ENCODE measurements at places on chromosomes 7 and 10. TPM values are rescaled to one million over a fixed set of nuclear protein-coding genes. Genes with fewer than 3 reads are reported as not detected.

The FUOM gene
- polyA plus RNA-seq = 39.0 TPM

The ASIC3 gene
- 0.70 TPM for polyA plus RNA-seq

The GBX1 gene
- not detected for polyA plus RNA-seq

The RAMP3 gene
- not detected for polyA plus RNA-seq

The WNT8B gene
- not detected for polyA plus RNA-seq

The HOXA6 gene
- polyA plus RNA-seq = 10.0 TPM

The GRID2IP gene
- not detected for polyA plus RNA-seq

The STEAP2 gene
- 4.2 TPM for polyA plus RNA-seq

The CUZD1 gene
- polyA plus RNA-seq = 1.4 TPM

- no peak overlapping the region for H3K4me3 ChIP-seq
- H3K4me1 ChIP-seq = no peaks in the 10 kb centered on the region
- H3K27me3 ChIP-seq = no peaks in the 10 kb centered on the region
- H3K27ac ChIP-seq = no peak overlapping the region
- no peaks in the 10 kb centered on the region for H3K36me3 ChIP-seq
Measured at GRCh38 chr7:157729566-157729965, 392.8 kb downstream of the DNAJB6 start.

- H3K27ac ChIP-seq = no peak overlapping the region
- peaks cover 23% of the 10 kb centered on the region for H3K4me1 ChIP-seq
- H3K4me3 ChIP-seq = no peak overlapping the region
- H3K27me3 ChIP-seq = peaks cover 16% of the 10 kb centered on the region
- no peaks in the 10 kb centered on the region for H3K36me3 ChIP-seq
Measured at GRCh38 chr7:30894866-30895605, 16.6 kb upstream of the AQP1 start.

DNA sequence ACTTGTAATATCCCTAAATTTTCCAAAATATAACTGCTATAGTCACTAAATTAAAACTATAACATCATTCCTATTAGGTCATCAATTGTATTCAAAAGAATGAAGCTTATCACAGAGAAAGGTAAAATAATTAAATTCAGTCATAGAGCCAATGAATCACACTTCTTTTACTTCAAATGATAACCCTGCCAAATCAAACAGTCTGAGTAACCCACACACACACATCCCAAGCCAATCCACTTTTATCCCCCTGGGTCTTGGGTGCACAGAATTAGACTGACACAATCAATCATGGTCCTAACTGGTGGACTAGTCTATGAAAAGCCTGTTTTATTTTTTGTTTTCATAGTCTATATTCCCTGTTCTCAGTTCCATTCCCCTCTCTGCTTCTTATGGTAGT lies 25.6 kb downstream of the CTNNA3 start:
- no peaks in the 10 kb centered on the region for H3K27me3 ChIP-seq
- peaks cover 17% of the 10 kb centered on the region for H3K4me1 ChIP-seq
- no peaks in the 10 kb centered on the region for H3K36me3 ChIP-seq
- no peak overlapping the region for H3K4me3 ChIP-seq

DNA sequence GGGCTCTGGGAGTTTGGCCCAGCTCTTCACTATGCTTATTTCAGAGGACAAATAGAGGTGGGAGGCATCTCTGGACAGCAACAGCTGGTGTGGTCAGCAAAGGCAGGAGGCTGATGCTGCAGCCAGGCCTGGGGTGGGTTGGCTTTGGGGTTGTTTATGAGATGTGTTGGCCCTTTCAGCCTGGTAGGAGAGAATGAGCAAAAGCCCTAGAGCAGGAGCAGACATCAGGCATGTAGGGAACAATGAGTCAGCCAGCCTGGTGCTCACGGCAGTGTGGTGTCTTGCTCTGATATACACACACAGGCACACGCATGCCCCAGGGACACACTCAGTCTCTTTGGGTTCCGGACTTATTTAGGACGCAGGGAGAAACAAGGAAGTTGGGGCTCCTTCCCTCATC lies 157.1 kb downstream of the PRKCQ start:
- H3K4me3 ChIP-seq = no peak overlapping the region
- H3K36me3 ChIP-seq = no peaks in the 10 kb centered on the region
- H3K4me1 ChIP-seq = no peaks in the 10 kb centered on the region
- peaks cover 2% of the 10 kb centered on the region for H3K27me3 ChIP-seq

- no peak overlapping the region for H3K27ac ChIP-seq
- no peak for DNase-seq
- no peak overlapping the region for H3K4me3 ChIP-seq
- H3K27me3 ChIP-seq = no peaks in the 10 kb centered on the region
- H3K4me1 ChIP-seq = no peaks in the 10 kb centered on the region
- no peaks in the 10 kb centered on the region for H3K36me3 ChIP-seq
Measured at GRCh38 chr10:76229341-76229740, 797.9 kb downstream of the LRMDA start.

GRCh38 chr7:74474271-74474865 lies 20.7 kb downstream of the GTF2IRD1 start:
- no peak overlapping the region for H3K4me3 ChIP-seq
- peaks cover 12% of the 10 kb centered on the region for H3K4me1 ChIP-seq
- H3K27ac ChIP-seq = no peak overlapping the region
- H3K27me3 ChIP-seq = no peaks in the 10 kb centered on the region

DNA sequence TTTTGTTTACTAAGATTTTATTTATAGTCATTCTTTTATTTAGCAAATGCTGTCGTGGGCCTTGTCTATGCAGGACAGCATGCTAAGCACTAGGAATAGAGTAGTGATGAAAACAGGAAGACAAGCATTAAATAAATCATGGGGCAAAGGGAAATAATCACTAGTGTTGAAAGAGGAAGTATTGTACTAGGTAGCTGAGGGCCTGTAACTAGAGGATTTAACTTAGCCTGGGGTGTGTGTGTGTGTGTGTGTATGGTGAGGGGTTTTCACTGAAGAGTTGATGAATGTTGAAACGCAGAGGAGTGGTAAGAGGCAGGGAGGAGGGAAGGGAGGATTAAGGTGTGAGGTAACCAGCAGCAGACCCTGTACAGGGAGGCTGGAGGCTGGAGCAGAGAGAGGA lies 446.4 kb downstream of the SDK1 start:
- DNase-seq = peak; percentile 13
- no peaks in the 10 kb centered on the region for H3K36me3 ChIP-seq
- H3K4me3 ChIP-seq = no peak overlapping the region
- no peaks in the 10 kb centered on the region for H3K4me1 ChIP-seq
- H3K27me3 ChIP-seq = no peaks in the 10 kb centered on the region

- no peaks in the 10 kb centered on the region for H3K36me3 ChIP-seq
- no peaks in the 10 kb centered on the region for H3K27me3 ChIP-seq
- DNase-seq = no peak
Measured at GRCh38 chr7:114175125-114175524, 239.5 kb upstream of the FOXP2 start.

DNA sequence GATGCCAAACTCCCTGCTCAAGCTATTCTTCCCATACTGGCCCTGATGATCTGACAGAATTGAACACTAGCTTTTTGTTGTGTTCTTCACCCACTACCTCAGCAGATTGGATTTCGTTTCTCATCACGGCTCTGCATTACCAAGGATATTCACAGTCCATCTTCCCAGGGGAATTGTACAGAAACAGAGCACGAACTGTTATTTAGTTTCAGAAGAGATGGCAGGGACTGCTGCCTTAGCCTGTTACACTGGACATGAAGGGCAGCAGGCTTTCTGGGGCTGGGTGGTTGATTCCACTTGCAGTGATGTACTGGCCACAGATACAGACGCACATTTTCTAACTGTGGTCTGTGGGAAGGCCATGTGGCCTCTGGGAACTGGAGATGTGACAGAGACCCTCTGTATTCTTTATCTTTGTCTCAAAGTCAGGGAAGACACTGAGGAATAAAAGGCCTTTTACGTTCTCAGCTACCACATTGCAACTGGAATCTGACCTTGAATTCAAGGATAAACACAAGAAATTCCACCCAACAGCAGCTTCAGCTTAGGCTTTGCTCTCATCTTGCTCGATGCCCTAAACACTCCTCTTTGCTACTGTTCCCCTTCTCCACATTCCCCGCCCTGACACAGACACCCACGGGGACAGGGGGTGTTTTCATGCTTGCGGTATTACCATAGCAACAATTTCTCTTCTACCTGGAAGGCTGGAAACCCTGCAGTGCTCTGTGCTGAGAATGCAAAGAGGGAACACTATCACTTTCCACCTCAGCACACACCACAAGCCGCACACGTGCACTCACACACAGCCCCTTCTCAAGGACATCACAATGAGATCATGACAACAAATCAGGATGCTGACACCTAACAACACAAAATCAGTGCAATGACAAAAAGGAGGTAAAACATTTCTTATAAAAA lies 81.7 kb downstream of the RNF216 start:
- H3K27ac ChIP-seq = no peak overlapping the region
- H3K27me3 ChIP-seq = no peaks in the 10 kb centered on the region
- H3K4me1 ChIP-seq = no peaks in the 10 kb centered on the region
- no peak overlapping the region for H3K4me3 ChIP-seq
- peaks cover 17% of the 10 kb centered on the region for H3K36me3 ChIP-seq

DNA sequence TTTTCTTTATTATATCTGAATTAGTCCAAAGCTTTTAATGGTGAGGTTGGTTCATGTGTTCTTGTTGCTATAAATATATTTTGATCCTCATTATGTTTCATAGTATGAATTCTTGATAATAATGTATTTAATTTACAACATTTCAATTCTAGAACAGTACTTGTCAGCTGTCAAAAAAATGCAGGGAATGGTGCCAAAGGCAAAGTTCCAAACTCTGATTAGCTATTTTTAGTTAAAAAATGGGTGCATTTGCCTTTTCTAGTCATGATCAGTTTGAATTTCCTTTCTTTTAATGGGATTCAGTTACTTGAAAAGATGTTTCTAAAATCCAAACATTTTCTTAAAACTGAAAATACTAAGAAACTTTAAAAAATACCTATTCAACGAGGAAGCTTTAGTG lies 49.6 kb downstream of the ANKIB1 start:
- H3K27me3 ChIP-seq = no peaks in the 10 kb centered on the region
- H3K4me1 ChIP-seq = no peaks in the 10 kb centered on the region
- DNase-seq = no peak
- no peak overlapping the region for H3K4me3 ChIP-seq

GRCh38 chr10:131970946-131971345 lies 10.8 kb downstream of the BNIP3 start:
- no peak overlapping the region for H3K4me3 ChIP-seq
- H3K4me1 ChIP-seq = peaks cover 11% of the 10 kb centered on the region
- DNase-seq = no peak

All from endothelial cell of umbilical vein (primary cell).